Naive thymus-derived CD8-positive, alpha-beta T cell (primary cell): ENCODE measurements at places on chromosomes 4 and X.

GRCh38 chr4:69760455-69760854 lies at the start of gene SULT1B1:
TSS of gene SULT1B1 (minus strand) at chr4:69760620. CDS start at chr4:69755217, 5,403 bp downstream.
- H3K36me3 ChIP-seq: peaks cover under 1% of the 10 kb centered on the region
- no peaks in the 10 kb centered on the region for H3K27me3 ChIP-seq
- H3K4me1 ChIP-seq: peaks cover 54% of the 10 kb centered on the region
- H3K27ac ChIP-seq: peak within 1 kb of the TSS; percentile 96

- no peaks in the 10 kb centered on the region for H3K27me3 ChIP-seq
- no peaks in the 10 kb centered on the region for H3K36me3 ChIP-seq
- no peak overlapping the region for H3K4me3 ChIP-seq
- H3K4me1 ChIP-seq: peaks cover 5% of the 10 kb centered on the region
- no peak for DNase-seq
Measured at GRCh38 chrX:46278572-46278971, 266.6 kb downstream of the ZNF674 start.

- DNase-seq: no peak
- H3K4me1 ChIP-seq: no peaks in the 10 kb centered on the region
- no peak overlapping the region for H3K27ac ChIP-seq
- peaks cover 2% of the 10 kb centered on the region for H3K27me3 ChIP-seq
Measured at GRCh38 chrX:102548231-102548630, 31.7 kb upstream of the TMSB15A start.

GRCh38 chr4:185597532-185598188 lies 62.4 kb upstream of the PDLIM3 start:
- no peak overlapping the region for H3K4me3 ChIP-seq
- peaks cover 29% of the 10 kb centered on the region for H3K27me3 ChIP-seq
- H3K36me3 ChIP-seq: no peaks in the 10 kb centered on the region
- no peaks in the 10 kb centered on the region for H3K4me1 ChIP-seq
- H3K27ac ChIP-seq: no peak overlapping the region

- H3K4me3 ChIP-seq: no peak overlapping the region
- no peaks in the 10 kb centered on the region for H3K4me1 ChIP-seq
- no peak overlapping the region for H3K27ac ChIP-seq
- peaks cover 7% of the 10 kb centered on the region for H3K27me3 ChIP-seq
- H3K36me3 ChIP-seq: peaks cover 12% of the 10 kb centered on the region
Measured at GRCh38 chrX:16258882-16259281, 91.6 kb downstream of the MAGEB17 start.
